LHCN-M2 (cell line): ENCODE measurements at places on chromosomes 5 and 9. TPM values are rescaled to one million over a fixed set of nuclear protein-coding genes. Genes with fewer than 3 reads are reported as not detected.

Gene SLC1A1
- 3.7 and 6.2 TPM in 2 replicates for total RNA-seq

Gene FAM240B
- total RNA-seq = not detected in 2 replicates

Gene ADGRD2
- not detected in 2 replicates for total RNA-seq

Gene SPINK7
- total RNA-seq = not detected in 2 replicates

Gene SRD5A1
- total RNA-seq = 34.1 and 36.8 TPM in 2 replicates

Gene BHMT
- not detected in 2 replicates for total RNA-seq

Gene CDHR2
- not detected in 2 replicates for total RNA-seq

Gene SLC6A3
- not detected in 2 replicates for total RNA-seq

Gene PCDHGA12
- total RNA-seq = 6.1 and 6.9 TPM in 2 replicates

Gene GPR151
- total RNA-seq = not detected in 2 replicates

Gene SPINK9
- total RNA-seq = not detected in 2 replicates
